Putamen (tissue), 1 donor: ENCODE measurements at places on chromosomes 4 and X.

DNA sequence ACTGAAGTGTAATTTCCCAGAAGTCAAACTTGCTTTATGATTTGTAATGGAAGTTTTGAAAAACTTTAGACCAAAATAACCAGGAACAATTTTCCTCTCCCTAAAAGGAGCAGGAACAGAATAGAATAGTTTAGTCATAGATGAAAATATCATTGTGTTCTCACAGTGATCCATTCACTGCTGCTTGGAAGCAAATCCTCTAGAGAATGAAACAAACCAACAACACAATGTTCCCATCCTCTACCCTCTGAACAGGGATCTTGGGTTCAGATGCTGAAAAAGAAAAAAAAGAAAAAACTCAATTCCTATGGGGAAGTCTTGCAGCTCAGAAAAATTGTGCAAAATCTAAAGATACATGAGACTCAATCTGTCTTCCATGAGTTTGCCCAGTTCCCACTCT, 12.2 kb downstream of the DSPP start:
- peak; percentile 2 for DNase-seq

DNA sequence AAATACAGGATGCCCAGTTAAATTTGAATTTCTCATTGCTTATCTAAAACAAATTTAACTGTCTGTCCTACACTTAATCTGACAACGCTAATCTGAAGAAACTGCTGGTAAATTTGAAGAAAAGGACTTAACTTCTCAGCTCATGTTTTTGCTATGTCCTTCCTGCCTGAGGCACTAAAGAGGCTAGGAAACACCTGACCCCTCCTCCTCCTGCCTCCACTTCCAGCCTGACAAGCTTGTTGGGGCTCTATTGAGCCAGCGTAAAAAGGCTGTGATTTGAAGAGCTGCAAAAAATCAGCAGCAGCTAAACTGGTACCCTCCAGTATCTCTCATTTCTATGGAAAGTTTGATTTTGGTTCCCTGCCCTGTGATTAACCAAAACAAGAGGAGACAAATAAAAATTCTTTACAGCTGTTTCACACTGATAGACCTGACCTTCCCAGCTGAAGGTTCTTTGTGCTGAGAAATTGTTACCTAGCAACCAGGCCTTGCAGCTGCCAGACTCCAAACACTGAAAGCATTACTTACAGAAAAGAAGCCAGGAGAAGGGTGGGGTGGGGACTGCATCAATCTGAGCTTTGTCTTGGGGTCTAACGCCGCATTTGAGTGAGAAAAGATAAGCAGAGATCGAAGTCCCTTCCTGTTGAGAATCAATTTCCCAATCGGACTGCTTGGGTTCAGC, 35.0 kb downstream of the DCX start:
- no peak for DNase-seq

GRCh38 chr4:163540977-163541376, 46.5 kb downstream of the TMA16 start:
- DNase-seq = no peak

DNA sequence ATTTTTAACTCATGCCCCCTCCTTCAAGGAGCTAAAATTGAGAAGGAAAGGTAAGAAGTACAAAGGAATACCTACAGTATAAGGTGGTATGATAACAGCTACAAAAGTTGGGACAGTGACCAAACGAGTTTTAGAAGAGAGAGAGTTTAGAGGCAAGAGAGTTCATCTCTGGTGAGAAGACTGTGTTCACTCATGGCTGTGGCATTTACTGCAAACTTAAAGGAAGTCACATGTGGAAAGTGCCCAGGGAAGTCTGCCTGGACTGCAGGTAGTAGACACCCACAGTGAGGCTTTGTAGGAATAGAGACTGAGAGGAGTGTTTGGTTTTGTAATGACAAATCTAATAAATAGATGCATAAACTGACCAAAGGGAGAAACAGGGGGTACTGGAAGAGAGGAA, 493.5 kb downstream of the IL15 start:
- no peak for DNase-seq

DNA sequence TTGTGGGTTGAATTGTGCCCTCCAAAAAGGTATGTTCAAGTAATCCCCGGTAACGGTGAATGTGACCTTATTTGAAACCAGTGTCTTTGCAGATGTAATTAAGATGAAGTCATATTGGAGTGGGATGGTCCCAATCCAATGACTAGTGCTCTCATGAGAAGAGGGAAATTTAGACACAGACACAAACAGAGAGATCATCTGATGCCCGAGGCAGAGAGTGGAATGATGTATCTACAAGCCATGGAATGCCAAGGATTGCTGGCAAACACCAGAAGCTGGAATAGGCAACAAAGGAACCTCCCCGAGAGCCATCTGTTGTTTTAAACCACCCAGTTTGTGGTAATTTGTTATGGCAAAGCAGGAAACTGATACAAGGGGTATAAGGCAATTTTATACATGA, 35.1 kb downstream of the RPS6KA3 start:
- DNase-seq = no peak

DNA sequence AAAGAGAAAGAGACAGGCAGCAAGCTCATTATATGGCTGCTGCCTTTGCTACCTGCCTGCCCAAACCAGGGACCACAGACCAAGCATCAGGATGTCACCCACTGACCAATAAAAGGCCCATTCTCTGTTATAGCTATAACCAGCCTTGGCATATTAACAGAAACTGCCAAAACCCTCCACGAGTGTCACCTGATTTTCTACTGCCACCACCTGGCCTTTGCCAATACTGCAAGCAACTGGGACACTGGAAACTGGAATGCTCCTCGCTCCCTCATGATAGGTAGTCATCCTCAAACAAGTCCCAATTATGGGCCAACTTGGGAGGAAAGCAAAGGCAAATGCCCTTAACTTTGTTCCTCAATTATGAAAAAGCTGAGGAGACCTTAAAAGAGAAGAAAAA, 76.0 kb downstream of the SPIN4 start:
- no peak for DNase-seq

DNA sequence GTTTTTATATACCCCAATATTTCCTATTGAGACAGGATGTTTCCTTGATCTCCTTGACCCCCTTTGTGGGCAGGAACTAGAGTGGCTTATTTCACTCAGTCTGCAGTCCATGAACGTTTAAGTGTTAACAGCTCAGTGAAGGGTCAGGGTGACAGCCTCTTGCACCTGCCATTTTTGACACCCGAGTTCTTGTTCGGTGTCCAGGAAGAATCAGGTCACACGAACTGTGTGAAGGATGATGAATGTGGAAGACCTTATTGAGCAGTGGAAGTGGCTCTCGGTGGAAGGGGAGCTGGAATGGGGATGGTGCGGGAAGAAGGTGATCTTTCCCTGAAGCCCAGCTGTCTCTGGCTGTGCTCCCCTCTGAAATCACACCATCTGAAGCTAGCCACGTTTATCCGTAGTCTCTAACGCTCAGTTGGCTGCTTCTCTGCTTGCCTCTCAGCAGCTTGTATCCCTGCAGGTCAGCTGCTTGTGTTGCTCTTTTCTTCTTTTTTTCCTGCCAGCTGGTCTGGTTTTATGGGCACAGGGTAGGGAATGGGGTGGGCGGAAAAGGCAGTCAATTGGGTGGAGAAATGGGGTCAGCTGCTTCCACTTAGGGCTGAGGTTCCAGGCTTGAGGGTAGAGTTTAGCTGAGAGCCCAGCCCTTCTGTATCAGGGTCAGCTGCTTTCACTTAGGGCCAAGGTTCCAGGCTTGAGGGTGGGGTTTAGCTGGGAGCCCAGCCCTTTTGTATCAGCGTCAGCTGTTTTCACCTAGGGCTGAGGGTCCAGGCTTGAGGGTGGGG, 29.0 kb upstream of the CCNG2 start:
- no peak for DNase-seq

DNA sequence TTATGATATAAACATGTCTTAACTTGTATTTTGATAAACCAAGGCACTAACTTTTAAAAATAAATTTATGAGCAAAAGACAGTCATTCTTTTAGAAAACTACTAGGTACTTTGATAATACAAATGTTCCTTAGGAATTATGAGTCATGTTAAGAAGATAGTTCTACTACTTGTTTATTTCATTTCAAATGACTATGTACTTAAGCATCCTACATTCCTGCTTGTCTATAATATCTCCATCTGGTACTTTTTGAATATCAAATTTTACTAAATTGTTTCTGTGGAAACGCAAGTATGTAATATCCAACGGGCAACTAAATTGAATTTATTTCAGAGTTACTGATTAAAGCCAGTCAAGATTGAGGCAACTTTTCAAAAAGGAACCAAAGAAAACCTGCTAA, 61.8 kb downstream of the CAMK2D start:
- DNase-seq = no peak
